ENCODE measurements at places on chromosomes 12 and 14. TPM values are rescaled to one million over a fixed set of nuclear protein-coding genes. Genes with fewer than 3 reads are reported as not detected.

ANKRD33 gene
- total RNA-seq, result 0.31 TPM

TAS2R42 gene
- total RNA-seq, result not detected

DNAH10 gene
- total RNA-seq, result 1.2 TPM

PRPH gene
- not detected for total RNA-seq

DNA sequence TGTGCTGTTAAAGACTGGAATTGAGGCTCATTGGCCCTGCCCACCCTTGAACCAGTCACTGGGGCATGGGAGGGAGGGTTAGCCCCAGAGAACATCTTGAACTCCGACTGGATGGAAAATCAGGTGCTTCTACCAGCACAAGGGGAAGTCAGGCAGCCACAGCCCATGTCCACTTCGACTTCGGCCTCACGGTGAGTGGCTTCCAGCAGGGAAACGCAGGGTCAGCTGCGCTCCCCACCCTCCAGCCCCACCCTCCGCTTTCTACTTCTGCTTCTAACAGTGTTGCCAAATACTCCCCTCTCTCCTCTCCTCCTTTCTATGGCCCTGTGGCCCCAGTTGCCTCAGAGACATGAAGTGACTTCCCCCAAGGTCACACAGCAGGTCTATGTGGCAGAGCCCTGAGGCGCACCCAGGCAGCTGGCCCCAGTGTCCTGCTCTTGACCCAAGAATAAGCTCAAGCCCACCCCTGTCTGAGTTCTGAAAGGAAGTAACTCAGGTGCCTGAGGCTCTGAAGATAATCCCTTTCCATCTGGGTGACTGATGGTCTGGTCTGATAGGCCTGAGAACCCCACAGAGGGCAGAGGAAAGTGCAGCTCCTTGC is 11.9 kb upstream of the SH2B3 start:
- DNase-seq, result no peak

GRCh38 chr12:76346798-76347420 is 1.3 kb downstream of the BBS10 start:
- DNase-seq, result no peak

DNA sequence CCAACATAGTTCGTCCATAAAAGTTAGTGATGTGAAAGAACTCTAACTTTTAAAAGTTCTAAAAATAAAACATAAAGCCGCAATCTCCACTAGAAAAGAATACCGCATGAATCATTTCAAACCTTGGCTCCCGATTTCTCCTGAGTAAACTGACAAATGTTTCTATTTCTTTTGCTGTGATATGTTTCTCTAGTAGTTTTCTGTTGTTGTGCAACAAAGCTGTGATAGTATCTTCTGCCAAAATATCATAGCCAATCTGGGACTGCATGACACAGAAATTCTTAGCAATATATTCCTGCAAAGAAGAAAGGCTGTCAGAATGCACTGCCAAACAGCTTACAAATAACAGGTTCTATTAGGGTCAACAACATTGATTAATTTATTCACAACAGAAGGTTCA is 174.0 kb downstream of the ITPR2 start:
- no peak for DNase-seq

- DNase-seq, result no peak
Observed at GRCh38 chr12:123114304-123115083, 36.4 kb downstream of the PITPNM2 start.

DNA sequence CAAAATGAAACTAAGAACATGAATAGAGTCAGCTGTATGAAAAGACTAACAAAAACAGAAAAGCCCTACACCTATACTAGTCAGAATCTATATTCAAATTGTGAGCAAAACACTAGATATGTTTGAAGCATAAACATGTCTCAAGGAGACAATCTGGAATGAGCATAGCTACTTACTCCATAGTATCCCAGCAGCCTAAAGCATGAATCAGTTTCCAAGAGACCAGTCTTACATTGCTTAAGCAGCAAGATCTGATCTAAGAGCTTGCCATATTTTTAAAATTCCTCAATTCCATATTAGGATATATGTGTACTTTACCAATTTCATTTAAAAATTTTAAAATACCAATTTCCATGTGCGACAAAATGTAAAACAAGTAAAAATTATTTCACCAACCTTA is 7.7 kb downstream of the CAPS2 start:
- no peak for DNase-seq

- DNase-seq, result peak; percentile 23
Observed at GRCh38 chr12:53048033-53048779, 1.7 kb upstream of the TNS2 start.

DNA sequence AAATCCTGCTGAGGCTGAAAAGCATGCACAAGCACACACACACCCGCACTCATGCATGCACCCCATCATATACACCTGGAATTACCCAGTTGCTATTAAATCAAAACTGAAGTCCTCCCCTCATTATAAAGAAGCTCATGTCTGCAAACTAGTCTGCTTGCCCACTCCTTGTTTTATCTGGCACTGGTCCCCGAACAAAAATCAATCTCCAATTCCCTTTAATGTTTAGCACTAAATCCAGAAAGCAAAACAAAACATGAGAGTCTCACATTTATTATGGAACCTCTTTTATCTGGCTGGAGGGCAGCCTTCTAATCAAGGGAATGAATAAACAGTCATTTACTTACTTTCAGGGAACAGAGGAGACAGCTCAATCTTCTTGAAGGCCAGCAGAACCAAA is 1093.4 kb upstream of the FLRT2 start:
- DNase-seq, result no peak

- peak; percentile 47 for DNase-seq
Observed at GRCh38 chr14:65222440-65222858, 120.1 kb upstream of the MAX start.

DNA sequence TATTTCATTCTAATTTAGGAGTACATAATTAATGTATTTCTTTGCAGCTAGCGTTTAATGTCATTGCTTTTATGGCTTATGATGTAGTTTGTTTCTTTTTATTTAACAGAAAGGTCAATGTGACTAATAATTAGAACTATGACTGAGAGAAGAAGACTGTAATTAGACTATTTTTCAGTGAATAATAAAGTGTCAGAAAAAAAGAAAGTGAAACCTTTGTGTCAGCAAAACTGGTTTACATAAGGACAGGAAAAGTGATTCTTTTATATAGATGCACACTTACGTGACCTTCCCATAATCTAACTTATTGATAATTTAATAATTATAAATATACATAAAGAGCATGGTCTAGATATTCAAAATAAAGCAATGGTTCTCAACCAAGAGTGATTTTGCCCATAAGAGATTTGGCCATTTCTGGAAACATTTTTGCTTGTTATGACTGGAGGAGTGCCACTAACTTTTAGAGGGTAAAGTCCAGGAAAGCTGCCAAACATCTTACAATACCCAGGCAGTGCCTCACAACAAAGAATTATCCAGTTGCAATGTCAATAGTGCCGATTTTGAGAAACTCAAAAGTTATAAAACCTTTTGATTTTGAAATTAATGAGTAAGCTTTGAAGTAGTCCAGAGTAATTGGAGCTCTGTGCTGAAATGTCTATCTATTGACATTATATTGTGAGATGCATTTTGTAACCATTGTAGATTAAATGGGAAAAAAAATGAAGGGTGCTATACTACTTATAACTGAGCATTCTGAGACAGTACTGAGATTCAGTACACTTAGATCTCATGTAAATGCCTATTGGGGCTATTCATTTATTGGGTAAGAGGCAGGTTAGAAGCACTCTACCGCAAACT is 227.1 kb downstream of the C12orf50 start:
- DNase-seq, result no peak

Data from endothelial cell (in vitro differentiated cells).